ENCODE measurements at places on chromosomes 4 and X. TPM values are rescaled to one million over a fixed set of nuclear protein-coding genes. Genes with fewer than 3 reads are reported as not detected.

Gene EDA
- 0.30 TPM for total RNA-seq

Gene COMMD8
- total RNA-seq = 19.3 TPM

Gene F11
- total RNA-seq = not detected

Gene FABP2
- total RNA-seq = not detected

Gene CYTL1
- 0.72 TPM for total RNA-seq

Gene SFRP2
- total RNA-seq = 0.13 TPM

Gene NAP1L2
- total RNA-seq = 1.3 TPM

Gene CTAG1B
- not detected for total RNA-seq

Gene GPC3
- total RNA-seq = 19.5 TPM

Gene ARSJ
- 48.6 TPM for total RNA-seq

Gene DCLK2
- 14.2 TPM for total RNA-seq

Gene HNRNPH2
- 55.9 TPM for total RNA-seq

Gene ITIH6
- total RNA-seq = not detected

Gene NALF2
- total RNA-seq = not detected

Gene VCX3B
- not detected for total RNA-seq

Gene ZNF674
- total RNA-seq = 8.1 TPM

Gene IQSEC2
- total RNA-seq = 8.7 TPM

Gene PABPC5
- total RNA-seq = 3.3 TPM

Gene RHOH
- not detected for total RNA-seq

Gene SLC6A8
- 56.2 TPM for total RNA-seq

Gene RHOXF2
- total RNA-seq = not detected

Gene COX7B2
- total RNA-seq = not detected

Gene MAGEA2
- total RNA-seq = not detected

Gene CC2D2A
- total RNA-seq = 15.2 TPM

Gene NR3C2
- 1.4 TPM for total RNA-seq

All from smooth muscle cell of the pulmonary artery (primary cell).